ENCODE measurements at places on chromosomes 12 and 14.
A peak's percentile ranks its signal among the peaks of the same experiment; 100 is the strongest.

GRCh38 chr14:78524766-78525165, 354.6 kb downstream of the NRXN3 start:
- peak; percentile 13 for DNase-seq

DNA sequence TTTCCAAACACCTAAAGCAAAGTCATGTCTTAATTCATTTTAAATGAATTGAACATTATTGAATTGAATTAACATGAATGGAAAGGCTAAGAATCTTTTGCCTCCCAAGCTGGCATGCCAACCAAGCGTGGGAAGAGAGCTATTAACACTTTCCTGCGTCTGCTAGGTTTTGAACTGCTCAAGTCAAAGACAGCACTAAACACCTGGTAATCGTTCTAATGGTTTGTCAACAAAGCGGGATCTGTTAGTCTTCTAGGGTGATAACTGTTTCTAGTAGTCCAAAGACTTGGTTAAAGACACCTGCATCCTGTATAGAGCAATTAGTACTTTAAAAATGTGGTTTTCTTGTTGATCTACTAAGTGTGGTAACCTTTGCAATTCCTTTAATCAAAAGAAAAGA, 164.2 kb upstream of the HMGA2 start:
- no peak for DNase-seq

GRCh38 chr14:70257526-70257925, 68.8 kb upstream of the SLC8A3 start:
- no peak for DNase-seq

GRCh38 chr14:75917946-75918335, 63.9 kb downstream of the TGFB3 start:
- DNase-seq, result no peak

- DNase-seq, result no peak
Observed at GRCh38 chr12:118325081-118325480, 47.6 kb downstream of the TAOK3 start.

DNA sequence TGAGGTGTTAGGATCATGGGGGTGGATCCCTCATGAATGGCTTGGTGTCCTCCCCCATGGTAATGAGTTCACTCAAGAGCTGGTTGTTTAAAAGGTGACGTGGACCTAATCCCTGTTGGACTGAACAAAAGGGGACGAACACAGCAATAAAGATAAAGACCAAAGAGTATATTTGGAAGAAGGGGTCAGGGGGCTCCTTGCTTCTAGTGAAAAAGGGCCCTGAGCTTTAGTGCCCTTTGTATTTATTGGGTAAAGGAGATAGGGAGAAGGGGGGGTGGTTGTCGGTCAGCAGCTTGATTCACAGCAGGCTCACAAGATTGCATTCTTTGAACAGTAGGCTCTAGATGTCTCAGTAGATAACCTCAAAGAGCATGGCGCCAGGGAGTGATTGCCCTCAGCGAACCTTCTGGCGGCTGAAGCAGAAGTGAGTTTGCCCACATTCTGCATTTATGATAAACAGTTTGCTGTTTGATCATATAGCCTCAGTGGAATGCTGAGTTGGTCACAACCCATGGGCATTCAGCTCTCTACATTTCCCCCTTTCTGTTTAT, 25.9 kb upstream of the MAPKAPK5 start:
- no peak for DNase-seq

DNA sequence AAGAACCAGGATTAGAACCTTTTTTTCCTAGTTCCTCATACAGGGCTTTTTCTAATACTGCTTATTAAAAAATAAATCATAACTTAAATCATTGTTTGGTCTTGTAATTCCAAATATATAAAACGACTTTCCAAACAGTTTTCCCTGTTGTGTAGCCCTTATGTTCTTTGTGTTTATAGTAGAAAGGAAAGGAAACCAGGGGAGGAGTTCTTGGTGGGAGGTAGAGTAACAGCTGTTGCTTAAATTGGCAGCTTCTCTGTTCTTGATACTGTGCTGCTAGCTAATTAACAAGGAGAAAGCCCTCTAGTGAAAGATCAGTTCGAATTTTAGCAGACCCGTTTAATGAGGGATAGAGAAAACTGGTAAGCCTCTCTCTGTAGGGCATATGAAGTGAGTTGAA, 15.0 kb downstream of the SRP54 start:
- DNase-seq, result no peak

DNA sequence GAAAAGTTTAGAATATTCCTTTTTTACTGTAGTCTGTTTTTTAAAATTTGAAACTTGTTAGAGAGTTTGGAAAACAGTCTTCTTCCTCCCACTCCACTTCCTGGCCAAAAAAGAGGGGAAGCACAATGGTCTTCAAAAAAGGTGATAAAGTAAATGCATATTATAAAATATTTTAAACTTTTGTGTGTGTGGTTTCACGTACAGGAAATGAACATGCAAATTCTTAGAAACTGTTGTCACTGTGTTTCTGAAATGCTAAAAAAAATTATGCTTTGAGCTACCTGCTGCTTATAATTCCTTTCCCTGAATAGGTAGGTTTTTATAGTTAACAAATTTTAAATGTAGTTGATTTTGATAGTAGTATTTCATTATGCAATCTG, 2.9 kb downstream of the FGFR1OP2 start:
- DNase-seq, result no peak

GRCh38 chr12:51592034-51592705, 1.1 kb downstream of the SCN8A start:
- peak; percentile 17 for DNase-seq

- DNase-seq, result no peak
Observed at GRCh38 chr12:49917166-49917787, 13.6 kb upstream of the FAIM2 start.

DNA sequence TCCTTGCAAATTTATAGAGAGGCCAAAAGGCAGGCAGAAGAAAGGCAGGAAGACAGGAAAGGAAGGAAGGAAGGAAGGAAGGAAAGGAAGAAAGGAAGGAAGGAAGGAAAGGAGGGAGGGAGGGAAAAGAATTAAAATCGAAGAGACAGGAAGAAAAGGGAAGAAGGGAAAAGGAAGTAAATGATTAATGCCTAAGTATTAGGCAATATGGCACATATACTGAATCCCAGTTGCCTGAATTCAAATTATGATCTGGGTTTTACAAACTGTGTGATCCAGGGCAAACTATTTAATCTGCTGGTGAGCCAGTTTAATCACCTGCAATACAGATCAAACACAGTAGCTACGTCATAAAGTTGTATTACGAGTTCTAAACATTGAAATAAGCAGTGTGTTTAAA, 983.6 kb downstream of the FLRT2 start:
- DNase-seq, result no peak

DNA sequence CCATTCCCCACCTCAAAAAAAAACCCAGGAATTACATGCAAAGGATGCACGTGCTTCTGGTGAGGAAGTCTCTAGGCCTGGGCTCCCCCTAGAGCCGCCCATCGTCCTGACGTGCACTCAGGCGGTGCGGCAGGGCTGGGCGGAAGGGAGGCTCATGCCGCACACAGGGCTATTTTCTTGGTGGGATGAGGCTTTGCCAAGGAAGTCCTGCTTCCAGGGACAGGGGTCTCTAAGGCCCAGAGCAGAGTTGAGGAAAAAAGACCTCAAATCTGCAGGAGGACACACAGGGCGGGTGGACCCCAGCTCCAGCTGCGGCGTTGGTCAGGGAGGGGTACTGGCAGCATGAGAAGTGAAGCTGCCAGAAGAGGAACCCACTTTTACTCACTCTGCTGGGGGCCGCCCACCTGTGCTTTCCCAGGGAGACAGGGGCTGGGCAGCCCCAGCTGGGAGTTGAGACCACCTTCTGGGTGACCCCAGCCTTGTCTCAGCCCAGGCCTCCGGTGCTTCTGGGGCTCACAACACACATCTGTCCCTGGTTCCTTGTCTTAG, 4.2 kb downstream of the RHOF start:
- DNase-seq, result no peak

DNA sequence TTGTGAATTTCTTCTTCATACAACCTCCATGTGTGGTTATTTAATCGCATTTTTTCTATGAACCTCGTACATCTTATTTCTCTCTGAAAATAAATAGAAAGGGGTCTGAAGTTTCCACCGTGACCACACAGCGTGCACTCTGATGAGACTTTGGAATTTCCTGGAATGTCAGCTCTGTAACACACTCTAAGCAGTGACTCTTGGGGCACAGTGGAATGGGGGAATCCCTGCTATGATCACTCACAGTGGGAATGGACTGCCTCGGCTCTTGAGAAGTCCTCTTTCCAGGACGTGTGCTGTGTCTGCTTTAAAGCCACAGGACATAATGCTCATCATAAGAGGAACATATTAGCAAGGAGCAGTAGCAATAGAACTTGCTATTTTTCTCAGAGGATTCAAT, 416.2 kb downstream of the EGLN3 start:
- DNase-seq, result no peak

GRCh38 chr12:54017027-54017788, 8.4 kb downstream of the HOXC8 start:
- DNase-seq, result no peak

GRCh38 chr12:29281371-29282005, 99.5 kb downstream of the ERGIC2 start:
- no peak for DNase-seq

DNA sequence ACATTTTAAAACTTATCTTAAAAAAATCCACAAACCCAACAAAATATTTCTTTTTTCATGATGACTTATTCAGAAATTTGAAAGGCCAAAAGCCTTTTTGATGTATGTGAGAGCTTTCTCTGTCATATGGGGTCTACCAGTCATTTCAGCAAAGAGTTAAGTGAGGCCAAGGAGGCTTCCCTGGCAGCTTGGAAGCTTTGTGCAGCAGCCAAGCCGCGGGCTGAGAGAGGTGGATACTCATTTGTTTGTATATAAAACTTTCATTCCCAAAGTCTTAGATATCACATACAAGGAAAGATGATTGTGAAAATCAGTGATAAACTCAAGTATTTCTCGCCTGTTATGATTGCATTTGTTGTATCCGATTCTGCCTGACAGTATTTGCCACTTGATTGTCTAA, 48.5 kb upstream of the RNU6-8 start:
- no peak for DNase-seq

- DNase-seq, result no peak
Observed at GRCh38 chr14:79629411-79630287, 581.7 kb downstream of the DIO2 start.

GRCh38 chr12:100267603-100268281, 765 bp downstream of the SCYL2 start:
- DNase-seq, result no peak

DNA sequence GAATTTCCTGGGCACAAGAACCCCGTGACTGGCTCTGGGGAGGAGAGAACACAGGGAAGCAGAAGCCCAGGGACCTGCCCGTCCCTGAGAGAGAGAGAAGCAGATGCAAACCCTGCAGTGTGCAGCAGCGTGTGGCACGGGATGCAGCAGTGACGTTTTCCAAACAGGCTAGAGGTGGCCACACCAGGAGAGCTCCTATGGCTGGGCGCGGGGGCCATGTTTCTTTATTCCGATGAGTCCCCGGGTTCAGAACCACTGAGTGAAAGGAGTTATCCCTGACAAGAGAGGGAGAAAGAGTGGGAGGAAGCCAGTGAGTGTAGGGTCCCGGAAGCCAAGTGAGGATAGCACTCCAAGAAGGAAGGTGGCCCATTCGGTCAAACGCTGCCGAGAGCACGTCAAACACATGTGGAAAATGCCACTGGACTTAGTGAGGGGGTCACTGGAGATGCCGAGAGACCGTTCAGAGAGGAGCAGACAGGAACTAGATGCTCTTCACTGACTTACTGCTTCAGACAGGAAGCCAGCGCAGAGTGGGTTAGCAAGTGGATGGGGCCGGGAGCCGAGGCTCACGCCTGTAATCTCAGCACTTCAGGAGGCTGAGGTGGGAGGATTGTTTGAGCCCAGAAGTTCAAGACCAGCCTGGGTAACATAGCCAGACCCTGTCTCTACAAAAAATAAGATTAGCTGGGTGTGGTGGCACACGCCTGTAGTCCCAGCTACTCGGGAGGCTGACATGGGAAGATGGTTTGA, 123.0 kb downstream of the BCL11B start:
- no peak for DNase-seq

DNA sequence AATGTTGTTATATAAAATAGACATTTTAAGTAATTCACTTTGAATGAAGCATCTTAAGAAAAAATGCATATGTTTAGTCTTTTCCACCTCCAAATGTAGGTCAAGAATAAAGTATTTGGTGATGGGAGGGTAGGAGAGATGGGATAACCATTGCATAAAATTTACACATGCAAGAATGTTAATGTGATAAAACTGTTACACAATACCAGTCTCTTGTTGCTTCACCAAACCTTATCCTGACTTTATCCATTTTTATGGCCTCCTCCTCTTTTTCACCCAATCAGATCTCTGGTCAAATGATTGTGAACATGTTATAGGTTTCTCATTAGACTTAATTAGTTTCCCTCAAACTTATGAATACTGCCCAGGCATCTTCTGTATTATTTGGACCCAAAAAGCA, 994.5 kb upstream of the FLRT2 start:
- DNase-seq, result no peak

DNA sequence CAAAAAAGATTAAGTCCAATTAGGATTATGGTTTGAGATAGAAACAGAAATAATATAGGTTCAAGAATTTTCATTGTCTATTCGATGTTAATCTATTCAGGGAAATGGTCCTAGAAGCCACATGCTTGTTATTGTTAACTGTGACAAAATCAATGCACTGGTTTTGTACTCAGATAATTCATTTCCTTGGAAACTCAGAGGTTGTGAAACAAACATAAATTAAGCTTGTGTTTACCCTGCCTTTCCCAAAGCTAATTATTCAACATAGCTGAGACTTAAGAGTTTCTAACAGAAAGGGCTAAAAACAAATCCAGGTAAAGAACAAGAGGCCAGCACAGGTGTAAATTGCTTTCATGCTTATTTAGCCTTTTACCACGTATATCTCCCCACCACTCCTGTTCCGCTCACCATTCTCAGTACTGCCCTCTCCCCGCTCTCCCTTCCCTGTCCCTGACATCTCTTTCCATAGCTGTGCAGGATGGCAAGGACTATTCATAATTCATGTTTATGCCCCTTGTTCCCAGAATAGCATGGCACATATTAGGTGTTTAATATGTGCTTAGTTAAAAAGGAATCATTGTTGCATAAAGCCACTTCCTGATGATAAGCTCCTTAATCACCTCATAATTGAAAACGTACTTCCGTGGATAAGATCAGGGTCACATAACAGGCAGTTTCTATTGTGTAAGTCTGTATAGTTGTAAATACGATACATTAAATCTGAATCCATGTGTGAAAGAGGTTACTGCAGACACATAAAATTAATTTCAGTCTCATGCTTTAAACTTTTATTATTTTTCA, 131.8 kb upstream of the USP15 start:
- no peak for DNase-seq

DNA sequence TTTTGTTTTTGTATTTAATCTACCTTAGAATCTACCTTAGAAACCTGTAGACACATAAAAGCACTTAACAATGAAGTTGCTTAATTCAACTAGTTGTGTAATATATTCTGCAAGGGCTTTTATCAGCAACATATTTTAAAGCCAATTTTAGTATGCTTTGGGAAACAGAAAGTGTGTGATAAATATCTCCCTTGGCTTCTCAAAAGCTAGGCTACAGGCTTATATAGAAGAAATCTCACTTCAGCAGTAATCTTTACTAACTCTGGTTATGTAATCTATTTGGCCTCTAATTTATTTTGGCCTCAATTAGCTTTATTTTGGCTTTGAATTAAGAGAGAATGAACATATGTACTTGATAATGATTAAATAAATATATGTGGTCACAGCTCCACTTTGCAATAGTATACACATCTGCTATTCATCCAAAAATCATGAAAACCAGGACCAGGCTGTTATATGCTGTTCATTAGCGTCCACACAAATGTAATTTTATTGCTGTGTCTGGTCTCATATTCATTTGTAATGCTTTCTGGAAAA, 37.2 kb downstream of the LRP6 start:
- DNase-seq, result no peak
